ENCODE measurements at places on chromosomes 16 and 17.
A peak's percentile ranks its signal among the peaks of the same experiment; 100 is the strongest.

DNA sequence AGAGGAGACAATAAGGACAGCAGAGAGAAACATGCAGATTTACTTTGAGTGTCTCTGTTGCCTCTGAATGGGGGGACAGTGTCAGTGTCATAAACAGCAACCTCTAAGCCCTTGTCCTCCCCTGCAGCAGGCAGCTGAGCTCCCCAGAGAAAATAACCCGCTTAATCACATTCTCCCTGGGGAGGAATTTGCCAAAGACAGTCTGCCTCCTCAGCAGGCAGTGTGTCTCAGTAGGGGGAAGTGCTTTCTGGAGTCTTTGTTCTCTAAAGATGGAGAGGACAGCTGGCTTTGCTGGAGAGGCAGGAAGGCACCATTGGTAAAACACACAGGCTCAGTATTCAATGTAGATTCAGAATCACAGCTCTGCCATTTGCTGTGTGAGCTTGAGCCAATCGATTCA lies 16.1 kb downstream of the TEKT5 start:
- DNase-seq: no peak

GRCh38 chr17:17103160-17103559 lies 60.9 kb downstream of the MPRIP start:
- no peak for DNase-seq

DNA sequence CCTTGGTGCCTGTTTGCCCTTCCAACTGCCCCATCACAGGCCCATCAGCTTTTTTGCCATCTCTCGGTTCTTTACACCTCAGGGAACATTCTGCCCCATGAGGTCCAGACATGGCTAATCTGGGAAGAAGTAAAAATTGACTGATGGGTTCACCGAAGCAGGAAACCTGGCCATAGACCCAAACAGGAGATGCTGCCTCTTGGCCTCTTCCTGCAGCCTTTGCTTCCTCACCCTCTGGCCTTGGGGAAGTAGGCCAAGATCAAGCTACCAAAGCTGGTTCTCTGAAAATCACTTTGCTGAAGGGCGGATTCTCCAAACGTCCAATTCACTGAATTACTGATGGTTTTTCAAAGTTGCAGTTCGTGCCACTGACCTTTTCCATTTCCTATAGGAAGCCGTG lies 56.1 kb downstream of the ARSG start:
- no peak for DNase-seq

GRCh38 chr17:14337596-14338079 lies 36.8 kb downstream of the HS3ST3B1 start:
- no peak for DNase-seq

GRCh38 chr17:82702231-82702927 lies 3.9 kb upstream of the RAB40B start:
- DNase-seq: no peak

DNA sequence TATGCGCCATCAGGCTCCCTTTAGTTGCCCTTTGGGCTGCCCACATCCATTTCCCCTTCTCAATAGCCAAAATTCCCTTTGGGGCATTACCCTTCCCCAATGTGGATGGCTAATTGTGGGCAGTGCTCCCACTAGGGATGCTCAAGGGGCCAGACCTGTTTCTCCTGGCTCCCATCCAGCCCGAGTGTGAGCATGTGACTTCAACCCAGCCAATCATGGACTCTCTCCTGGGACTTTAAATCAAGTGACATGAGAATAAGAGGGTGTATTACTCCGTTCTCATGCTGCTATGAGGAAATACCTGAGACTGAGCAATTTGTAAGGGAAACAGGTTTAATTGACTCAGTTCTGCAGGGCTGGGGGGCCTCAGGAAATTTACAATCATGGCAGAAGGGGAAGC lies 60.9 kb upstream of the WSB1 start:
- DNase-seq: no peak

GRCh38 chr17:42294469-42295398 lies 6.4 kb downstream of the STAT5A start:
- no peak for DNase-seq

DNA sequence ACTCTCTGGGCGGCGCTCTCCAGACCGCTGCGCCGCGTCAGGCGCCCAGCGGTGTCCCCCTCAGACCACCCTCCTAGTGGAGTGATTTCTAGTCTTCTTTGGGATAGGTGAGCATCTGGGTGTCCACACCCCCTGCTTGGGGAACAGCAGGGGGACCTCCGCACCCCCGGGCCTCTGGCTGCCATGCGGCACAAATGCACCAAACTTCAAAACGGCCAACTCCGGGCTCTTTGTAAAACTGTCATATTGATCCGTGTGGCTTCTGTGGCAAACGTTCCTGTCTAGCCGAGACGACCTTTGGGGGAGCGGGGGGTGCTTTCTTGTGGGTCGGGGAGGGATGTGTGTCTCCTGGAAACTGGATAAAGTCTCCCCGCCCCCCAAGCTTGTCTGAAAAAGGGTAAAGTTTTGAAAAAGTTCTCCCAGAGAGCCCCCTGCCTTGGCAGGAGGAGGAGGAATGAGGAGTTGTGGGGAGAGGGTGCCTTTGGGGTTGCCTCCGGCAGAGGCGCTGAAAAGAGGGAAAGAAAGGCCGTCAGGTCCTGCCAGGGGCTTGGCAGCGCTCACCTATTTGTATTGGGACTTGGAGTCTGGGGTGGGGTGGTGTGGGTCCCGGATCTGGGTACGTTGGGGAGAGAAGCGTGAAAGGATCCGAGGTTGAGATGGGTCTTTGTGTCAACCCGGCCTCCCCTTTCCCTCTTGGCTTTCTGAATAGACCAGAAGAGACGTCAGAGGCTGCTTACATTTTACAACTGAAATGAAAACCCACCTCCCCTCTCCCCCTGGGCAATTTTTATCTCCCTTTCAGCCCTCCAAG lies 2.2 kb upstream of the CHD3 start:
- DNase-seq: peak; percentile 58

- no peak for DNase-seq
These were observed 26.2 kb downstream of the CHD9 start for GRCh38 chr16:53081032-53081424.

GRCh38 chr17:11302401-11303186 lies 61.6 kb downstream of the SHISA6 start:
- DNase-seq: no peak

DNA sequence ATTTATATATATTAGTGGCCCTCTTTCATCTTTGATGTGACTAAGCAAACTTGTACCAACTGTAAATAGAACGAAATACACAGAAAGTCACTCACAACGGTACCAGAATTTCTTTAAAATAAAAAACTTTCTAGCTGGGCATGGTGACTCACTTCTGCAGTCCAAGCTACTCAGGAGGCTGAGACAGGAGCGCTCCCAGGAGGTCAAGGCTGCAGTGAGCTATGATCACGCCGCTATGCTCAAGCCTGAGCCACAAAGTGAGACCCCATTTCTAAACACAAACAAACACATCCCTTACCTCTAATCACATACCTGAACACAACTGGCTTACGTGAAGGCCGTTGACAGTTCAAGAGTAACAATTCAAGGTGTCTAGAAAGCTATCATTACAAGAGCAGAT lies 29.7 kb downstream of the STAT5B start:
- peak; percentile 36 for DNase-seq

GRCh38 chr17:55344514-55344997 lies 77.1 kb downstream of the MMD start:
- peak; percentile 78 for DNase-seq

DNA sequence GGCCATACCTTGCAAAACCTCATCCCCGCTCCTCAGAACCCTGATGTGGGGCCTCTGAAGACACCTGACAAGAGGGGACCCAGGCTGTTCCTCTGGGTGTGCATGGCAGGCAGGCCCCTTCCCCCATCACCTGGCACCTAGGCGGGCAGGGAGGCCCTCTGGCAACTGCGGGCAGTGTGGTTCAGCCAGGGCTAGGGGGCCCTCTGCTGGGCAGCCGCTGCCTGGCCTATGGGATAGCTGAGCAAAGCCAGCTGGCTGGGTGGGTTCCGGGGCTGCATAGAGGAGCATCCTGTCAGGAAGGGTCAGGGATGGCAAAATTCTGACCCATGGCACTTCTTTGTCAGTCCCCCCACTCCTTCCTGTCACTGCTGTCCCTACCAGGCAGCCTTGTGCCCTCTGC lies 228.7 kb upstream of the ASIC2 start:
- no peak for DNase-seq

- no peak for DNase-seq
These were observed 252.1 kb downstream of the CDH11 start for GRCh38 chr16:64869781-64870180.

GRCh38 chr16:68408428-68408827 lies 39.9 kb downstream of the SMPD3 start:
- no peak for DNase-seq

- peak; percentile 22 for DNase-seq
These were observed 802 bp downstream of the SETD6 start for GRCh38 chr16:58515871-58516767.

DNA sequence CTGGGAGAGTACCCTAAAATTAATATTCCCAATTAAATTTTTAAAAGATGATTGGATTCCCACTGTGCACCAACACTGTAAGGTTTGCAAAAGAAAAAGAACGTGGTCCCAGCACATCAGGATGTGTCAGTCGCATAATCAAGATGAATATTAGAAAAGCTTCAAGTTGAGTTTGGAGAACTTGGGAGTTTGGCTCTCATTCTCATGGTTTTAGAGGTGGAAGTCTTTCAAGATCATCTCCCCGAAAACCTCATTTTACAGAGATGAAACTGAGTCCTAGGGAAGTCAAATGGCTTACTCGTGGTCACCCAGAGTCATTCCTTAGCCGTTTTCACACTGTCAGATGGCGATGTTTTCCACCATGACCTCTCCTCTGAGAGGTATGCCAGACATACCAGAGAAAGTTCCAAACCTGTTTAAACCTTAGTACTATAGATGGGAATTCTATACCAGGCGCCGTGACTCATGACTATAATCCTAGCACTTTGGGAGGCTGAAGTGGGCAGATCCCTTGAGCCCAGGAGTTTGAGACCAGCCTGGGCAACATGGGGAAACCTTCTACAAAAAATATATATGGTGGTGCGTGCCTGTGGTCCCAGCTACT lies 1.2 kb downstream of the SEC14L1 start:
- no peak for DNase-seq

Measured in CD4-positive, alpha-beta T cell treated with Interleukin-4 for 4 hours (primary cell).